Ovary (tissue), 10 donors: ENCODE measurements at places on chromosomes 13 and 19.

GRCh38 chr13:68078874-68079273, 848.7 kb upstream of the PCDH9 start:
- no peak for DNase-seq
- no peaks in the 10 kb centered on the region for H3K36me3 ChIP-seq

DNA sequence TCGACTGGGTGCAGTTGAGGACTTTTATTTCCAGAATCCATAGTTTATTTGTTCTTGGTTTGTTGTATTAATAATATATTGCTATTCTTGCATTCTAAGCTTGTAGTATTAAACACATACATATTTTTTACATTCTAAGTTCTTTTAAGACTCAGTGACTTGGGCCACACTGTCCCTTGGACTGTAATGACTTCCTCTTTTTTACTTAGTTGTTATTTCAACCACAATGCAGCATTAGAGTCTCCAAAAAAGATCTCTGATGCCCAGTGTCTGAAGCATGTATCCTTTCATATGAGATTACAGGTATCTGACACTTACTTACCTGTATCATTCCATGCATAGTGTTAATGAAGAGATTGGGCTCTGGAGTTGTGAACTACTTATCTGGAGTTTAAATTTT, 864.9 kb upstream of the PCDH20 start:
- no peak overlapping the region for H3K4me3 ChIP-seq
- H3K36me3 ChIP-seq: no peaks in the 10 kb centered on the region
- no peak for DNase-seq
- H3K27ac ChIP-seq: no peak overlapping the region
- no peaks in the 10 kb centered on the region for H3K4me1 ChIP-seq

- no peaks in the 10 kb centered on the region for H3K36me3 ChIP-seq
- no peaks in the 10 kb centered on the region for H3K4me1 ChIP-seq
- H3K27me3 ChIP-seq: no peaks in the 10 kb centered on the region
- H3K4me3 ChIP-seq: no peak overlapping the region
- no peak overlapping the region for H3K27ac ChIP-seq
- no peak for DNase-seq
These were observed 1597.7 kb upstream of the PRR20A start for GRCh38 chr13:55543053-55543452.

DNA sequence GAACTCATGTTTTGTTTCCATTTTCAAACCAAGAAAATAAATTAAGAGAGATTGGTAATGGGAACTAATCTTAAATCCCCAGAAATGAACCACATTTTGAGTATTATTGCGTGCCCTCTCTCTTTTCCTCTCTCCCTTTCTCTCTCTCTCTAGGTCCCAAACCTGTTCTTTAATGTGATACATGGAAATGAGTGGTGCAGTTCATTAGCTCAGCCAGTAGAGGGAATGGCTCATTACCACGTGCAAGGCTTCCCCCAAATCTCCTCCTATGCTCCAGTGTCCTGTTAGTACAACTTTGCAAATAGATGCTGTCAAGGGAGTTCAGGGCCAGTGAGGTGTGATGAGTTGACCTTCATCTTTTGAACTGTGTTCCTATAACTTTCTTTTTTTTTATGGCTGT, 178.4 kb downstream of the FGF9 start:
- no peak for DNase-seq
- H3K36me3 ChIP-seq: no peaks in the 10 kb centered on the region
- no peak overlapping the region for H3K4me3 ChIP-seq
- peaks cover 3% of the 10 kb centered on the region for H3K4me1 ChIP-seq
- no peak overlapping the region for H3K27ac ChIP-seq

- no peaks in the 10 kb centered on the region for H3K27me3 ChIP-seq
- DNase-seq: no peak
- no peak overlapping the region for H3K27ac ChIP-seq
- peaks cover 2% of the 10 kb centered on the region for H3K4me1 ChIP-seq
These were observed 66.7 kb downstream of the ATP11A start for GRCh38 chr13:112756511-112756966.

GRCh38 chr19:29417048-29417447, 108.7 kb upstream of the VSTM2B start:
- DNase-seq: no peak
- no peaks in the 10 kb centered on the region for H3K27me3 ChIP-seq
- H3K27ac ChIP-seq: no peak overlapping the region
- H3K36me3 ChIP-seq: no peaks in the 10 kb centered on the region

DNA sequence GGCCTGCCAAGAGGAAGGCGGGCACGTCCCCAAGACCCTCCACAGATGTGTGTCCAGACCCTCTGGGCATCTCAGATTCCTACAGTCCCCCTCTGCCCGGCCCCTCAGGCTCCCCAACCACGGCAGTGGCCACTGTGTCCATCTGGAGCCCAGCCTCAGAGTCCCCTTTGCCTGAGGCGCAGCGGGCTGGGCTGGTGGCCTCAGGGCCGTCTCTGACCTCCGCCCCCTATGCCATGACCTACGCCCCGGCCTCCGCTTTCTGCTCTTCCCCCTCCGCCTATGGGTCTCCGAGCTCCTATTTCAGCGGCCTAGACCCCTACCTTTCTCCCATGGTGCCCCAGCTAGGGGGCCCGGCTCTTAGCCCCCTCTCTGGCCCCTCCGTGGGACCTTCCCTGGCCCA, 17.7 kb downstream of the CRX start:
- no peak for DNase-seq
- no peaks in the 10 kb centered on the region for H3K4me1 ChIP-seq
- H3K27ac ChIP-seq: no peak overlapping the region
- no peak overlapping the region for H3K4me3 ChIP-seq
- H3K36me3 ChIP-seq: no peaks in the 10 kb centered on the region
